ENCODE measurements at places on chromosomes 16 and 17.

DNA sequence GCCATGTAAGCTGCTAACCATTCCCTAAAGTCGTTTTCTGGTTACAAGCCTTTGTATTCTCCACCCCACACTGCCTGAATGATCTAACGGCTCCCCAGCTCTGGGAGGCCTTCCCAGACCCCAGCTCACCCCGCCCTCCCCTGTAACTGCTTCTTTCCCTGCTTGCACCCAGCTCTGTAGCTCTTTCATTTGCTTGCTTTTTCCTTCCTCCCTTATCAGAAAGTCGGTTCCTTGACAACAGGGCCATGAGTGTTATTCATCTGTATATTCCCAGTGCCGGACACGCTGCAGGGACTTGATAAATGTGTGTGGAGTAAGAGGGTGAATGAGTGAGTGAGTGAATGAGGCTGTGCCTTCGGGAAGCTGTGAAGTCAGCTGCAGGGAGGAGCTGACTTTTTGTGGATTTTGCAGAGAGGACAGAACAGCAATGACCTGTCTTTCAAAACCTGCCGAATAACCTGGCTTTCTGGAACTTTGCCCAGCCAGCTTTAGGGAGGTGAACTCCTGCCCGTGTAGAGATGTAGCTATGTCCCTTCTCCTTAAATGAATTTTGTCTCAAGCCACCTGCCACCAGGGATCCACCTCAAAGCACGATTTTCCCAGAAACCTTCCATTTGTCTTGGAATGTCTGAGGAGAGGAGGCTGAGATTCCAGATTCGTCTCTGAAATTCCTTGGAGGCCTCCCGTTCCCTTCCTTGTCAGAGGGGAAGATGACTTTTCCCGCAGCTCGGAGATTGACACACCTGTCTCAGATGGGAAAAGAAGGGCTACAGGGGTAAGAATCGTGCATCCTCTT lies 20.0 kb upstream of the CACNG4 start:
- no peak for DNase-seq

- DNase-seq, result no peak
These were observed 8.7 kb upstream of the TMEM170A start for GRCh38 chr16:75472908-75473877.

- DNase-seq, result no peak
These were observed 10.7 kb downstream of the SGSM2 start for GRCh38 chr17:2347805-2348685.

GRCh38 chr17:37842401-37842800 lies 81.8 kb upstream of the TBC1D3K start:
- no peak for DNase-seq

DNA sequence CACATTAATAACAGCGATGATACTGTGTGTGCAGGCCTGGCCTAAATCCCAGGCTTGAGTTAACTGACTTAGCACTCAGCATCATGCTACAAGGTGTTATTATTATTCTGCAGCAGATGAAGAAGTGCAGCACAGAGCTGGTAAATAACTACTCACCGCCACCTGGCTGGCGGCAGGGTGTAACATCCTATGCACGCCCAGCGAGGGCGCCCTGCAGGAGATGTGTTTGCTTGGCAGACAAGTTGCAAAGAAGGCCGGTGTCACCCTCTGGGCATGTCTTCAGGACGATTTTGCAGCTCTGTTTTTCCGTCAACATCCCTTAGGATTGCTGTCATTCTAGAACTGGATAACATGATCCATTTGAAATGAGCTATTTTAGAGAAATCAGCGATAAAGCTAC lies 30.1 kb downstream of the DNAH9 start:
- no peak for DNase-seq

DNA sequence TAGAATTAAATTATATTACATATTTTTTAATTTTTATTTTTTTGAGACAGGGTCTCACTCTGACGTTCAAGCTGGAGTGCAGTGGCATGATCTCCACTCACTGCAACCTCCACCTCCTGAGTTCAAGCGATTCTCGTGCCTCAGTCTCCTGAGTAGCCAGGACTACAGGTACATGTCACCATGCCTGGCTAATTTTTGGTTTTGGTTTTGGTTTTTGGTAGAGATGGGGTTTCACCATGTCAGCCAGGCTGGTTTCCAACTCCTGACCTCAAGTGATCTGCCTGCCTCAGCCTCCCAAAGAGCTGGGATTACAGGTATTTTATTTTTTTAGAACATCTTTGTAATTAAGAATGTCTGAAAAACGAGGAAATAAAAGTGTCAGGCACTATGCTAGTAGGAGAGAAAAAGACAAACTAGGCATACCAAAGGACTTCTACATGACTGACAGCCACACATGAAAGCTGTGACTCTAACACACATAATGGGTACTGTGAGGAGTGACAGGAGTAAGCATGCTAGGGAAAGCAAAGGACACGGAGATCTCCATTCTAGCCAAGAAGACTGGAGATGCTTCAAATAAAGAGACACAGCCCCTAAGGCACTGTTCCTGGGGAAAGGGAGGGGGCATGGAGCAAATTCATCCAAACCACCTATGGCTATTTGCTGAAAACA lies 7.3 kb downstream of the GNA13 start:
- DNase-seq, result no peak

DNA sequence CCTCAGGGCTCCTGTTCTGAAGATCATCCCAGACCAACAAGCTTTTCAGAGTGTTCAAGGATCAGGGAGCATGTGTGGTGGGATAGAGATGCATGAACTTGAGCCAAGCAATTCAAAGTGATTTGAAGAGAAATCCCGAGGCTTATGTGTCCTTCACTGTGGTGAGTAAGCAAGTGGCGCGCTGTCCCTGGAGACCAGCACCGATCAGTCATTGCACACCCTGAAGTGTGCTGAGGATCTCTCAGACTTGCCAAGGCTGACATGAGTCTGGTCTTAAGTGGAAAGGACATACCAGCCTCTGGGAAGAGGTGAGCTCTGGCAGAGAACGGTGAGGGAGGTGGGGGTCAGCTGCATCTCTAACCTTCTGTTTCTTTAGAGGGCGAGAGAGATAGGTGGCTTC lies 43.8 kb upstream of the CDH13 start:
- DNase-seq, result no peak

Data from GM19239 (cell line).